ENCODE measurements at places on chromosomes 12 and 14.

DNA sequence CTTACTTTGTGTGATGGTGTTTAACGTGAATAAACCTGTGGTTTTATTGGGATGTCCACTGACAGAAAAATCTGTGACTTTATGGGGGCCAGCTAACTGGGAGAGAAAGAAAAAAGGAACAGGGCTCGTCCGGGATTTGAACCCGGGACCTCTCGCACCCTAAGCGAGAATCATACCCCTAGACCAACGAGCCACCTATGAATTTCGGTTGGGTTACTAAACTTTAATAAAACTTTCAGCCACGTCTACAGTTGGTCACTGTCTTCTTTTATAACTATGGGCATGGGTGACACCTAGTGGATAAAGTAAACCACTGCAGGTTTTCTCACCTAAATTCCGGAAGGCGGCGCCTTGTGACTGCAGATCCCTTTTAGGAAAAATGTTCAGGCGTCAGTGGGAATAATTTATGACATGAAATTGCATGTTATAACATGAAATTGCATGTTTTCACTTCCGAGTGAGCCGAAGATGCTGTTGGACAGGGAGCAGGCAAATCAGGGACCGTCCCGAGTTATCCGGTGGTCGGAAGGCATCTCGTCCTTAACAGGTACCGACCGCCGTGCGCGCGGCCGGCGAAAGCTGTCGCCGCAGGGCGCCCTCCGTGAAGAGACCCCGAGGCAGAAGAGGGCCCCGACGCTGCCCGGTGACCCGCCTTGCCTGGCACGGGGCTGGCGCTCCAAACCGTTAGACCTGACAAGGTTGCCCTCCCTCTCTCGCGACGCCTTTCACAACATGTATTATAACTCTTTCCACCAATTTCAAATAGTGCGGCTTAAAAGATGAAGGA lies 18.2 kb upstream of the RNASE12 start:
- H3K27ac ChIP-seq = no peak overlapping the region
- DNase-seq = no peak
- H3K27me3 ChIP-seq = no peaks in the 10 kb centered on the region
- no peak overlapping the region for H3K4me3 ChIP-seq
- H3K4me1 ChIP-seq = no peaks in the 10 kb centered on the region
- H3K36me3 ChIP-seq = no peaks in the 10 kb centered on the region

DNA sequence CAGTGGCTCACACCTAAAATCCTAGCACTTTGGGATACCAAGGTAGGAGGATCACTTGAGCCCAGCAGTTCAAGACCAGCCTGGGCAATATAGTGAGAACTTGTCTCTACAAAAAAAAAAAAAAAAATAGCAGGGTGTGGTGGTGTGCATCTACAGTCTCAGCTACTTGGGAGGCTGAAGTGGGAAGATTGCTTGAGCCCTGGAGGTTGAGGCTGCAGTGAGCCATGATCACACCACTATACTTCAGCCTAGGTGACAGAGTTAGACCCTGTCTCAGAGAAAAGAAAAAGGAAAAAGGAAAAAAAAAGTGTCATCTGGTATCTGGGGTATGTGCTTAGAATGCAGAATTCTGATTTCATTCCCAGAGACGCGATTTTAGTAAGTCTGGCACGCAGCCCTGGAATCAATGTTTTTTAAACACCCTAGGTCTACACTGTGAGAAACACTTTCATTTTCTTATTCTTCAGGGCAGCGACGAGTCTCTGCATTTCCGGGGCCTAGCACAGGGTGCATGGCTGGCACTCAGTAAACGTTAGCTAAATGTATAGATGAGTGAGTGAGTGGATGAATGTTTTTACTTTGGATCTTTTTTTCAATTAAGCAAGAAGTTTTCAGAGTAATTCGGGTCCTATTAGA lies 243.8 kb upstream of the PWP1 start:
- no peak overlapping the region for H3K27ac ChIP-seq
- H3K4me1 ChIP-seq = no peaks in the 10 kb centered on the region
- no peaks in the 10 kb centered on the region for H3K27me3 ChIP-seq
- no peak overlapping the region for H3K4me3 ChIP-seq
- no peaks in the 10 kb centered on the region for H3K36me3 ChIP-seq
- no peak for DNase-seq

GRCh38 chr12:46360370-46360769 lies 12.2 kb downstream of the SLC38A2 start:
- H3K27me3 ChIP-seq = no peaks in the 10 kb centered on the region
- no peak overlapping the region for H3K4me3 ChIP-seq
- H3K4me1 ChIP-seq = peaks cover 48% of the 10 kb centered on the region
- peaks cover 62% of the 10 kb centered on the region for H3K36me3 ChIP-seq
- DNase-seq = no peak

DNA sequence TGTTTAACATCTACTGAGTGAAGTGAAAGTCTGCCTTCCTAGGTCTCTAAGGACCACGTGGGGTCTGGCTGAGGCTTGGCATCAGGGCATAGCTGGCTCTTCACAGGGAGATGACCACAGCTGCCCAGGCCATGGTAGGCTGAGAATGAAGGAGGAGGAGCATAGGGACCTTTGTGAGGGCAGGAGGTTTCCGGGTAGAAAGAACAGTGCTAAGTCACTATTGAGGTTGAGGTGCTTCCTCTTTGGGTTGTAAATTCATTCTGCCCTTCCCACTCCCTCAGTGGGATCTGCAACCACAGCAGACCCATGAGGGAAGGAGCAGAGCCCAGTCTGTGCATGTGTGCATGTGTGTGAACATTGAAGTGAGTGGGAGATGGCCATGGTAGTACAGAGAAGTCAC lies 909.6 kb downstream of the VRK1 start:
- DNase-seq = no peak
- no peak overlapping the region for H3K27ac ChIP-seq
- no peaks in the 10 kb centered on the region for H3K27me3 ChIP-seq
- H3K4me3 ChIP-seq = no peak overlapping the region

- H3K4me1 ChIP-seq = peaks cover 38% of the 10 kb centered on the region
- no peaks in the 10 kb centered on the region for H3K27me3 ChIP-seq
- no peak overlapping the region for H3K27ac ChIP-seq
- H3K4me3 ChIP-seq = no peak overlapping the region
- H3K36me3 ChIP-seq = peaks cover 20% of the 10 kb centered on the region
Observed at GRCh38 chr12:124530637-124531263, 36.7 kb downstream of the NCOR2 start.

DNA sequence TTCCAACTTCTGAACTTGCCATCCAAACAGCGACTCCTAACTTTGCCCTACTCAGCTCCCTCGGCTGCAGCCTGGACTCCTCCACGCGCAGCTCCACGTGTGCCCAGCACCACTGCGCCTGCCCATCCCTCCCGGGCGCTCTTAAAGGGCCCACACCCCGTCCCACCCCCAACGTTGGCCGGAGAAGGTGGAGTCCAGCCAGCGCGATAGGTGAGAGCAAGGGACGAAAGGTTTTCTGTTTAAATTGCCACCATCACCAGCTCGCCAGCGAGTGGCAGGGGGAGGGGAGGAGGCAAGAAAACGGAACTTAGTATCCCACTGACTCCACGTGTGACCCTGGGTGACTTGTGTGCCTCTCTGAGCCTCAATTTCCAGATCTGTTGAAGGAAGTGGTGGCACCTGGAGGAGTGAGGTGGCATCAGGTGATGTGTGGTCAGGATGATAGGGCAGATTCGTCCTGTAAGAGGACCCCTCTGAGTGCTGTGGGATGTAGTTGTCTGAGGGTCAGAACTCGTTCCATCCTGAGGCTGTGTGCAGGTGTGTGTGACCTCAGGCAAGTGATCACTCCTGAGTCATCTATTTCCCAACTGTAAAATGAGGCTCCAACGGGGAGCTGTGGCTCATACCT lies 59.7 kb downstream of the TRPV4 start:
- no peak for DNase-seq
- no peak overlapping the region for H3K27ac ChIP-seq
- no peaks in the 10 kb centered on the region for H3K36me3 ChIP-seq
- H3K4me3 ChIP-seq = no peak overlapping the region
- H3K27me3 ChIP-seq = no peaks in the 10 kb centered on the region
- no peaks in the 10 kb centered on the region for H3K4me1 ChIP-seq
